ENCODE measurements at places on chromosomes 12 and 14.
A peak's percentile ranks its signal among the peaks of the same experiment; 100 is the strongest.

- no peak for DNase-seq
Observed at GRCh38 chr14:40099316-40099715, 667.1 kb upstream of the FBXO33 start.

DNA sequence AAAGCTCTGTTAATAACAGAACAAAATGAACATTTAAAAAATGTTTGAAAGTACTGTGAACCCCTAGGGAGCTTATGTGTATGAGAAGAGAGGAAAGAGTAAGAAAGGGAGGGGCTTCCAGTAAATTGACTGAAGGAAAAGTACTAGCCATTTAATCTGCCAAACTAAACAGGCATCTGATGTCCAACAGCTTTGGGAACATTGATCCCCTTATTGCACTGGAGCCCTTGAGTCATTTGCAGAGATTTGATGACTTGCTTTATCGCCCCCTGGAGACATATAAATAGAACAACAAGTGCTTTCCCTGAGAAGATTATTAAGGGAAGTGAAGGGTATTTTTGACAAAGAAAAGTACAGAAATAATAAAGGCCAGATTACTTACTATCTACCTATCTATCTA lies 319.3 kb upstream of the NOVA1 start:
- peak; percentile 7 for DNase-seq

GRCh38 chr12:120835304-120835612 lies 68.9 kb downstream of the SPPL3 start:
- DNase-seq: no peak

- DNase-seq: no peak
Observed at GRCh38 chr12:69239922-69240630, 707 bp downstream of the CPSF6 start.

- no peak for DNase-seq
Observed at GRCh38 chr12:15987696-15988095, 76.6 kb downstream of the DERA start.

DNA sequence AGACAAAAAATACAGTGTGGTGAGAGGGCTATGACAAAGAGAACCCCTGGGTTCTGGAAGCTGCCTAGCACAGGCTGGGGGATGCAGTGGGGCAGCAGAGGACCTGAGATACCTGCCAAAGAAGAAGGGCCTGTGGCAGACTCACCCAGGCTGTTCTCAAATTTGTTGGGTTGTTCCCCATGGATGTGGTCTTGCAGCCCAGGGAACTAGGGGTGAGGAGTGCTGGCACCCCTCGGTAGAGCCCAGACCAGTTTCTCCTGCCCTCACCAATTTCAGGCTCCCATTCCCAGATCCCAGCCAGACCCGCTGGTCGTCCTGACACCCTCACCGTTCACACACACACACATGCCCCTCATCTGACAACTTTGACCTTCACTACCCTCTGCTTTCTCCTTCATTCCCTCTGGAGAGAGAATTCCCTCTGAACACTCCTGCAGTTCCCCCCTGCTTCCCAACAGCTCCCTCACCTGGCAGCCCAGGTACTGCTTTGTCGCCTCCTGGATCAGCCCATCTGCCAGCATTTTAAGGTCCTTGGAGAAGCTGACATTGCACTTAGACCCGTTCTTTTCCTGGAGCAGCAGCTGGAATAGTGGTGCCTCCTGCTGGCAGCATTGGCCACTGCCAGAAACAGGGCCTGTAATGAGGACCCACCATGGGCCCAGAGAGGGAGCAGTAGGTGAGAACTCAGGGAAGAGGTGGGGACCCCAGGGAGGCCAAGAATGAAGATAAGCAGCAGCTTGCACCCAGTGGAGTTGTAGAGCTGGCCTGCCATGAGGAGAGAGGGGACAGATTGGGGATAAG lies 5.9 kb upstream of the GDF11 start:
- DNase-seq: no peak

DNA sequence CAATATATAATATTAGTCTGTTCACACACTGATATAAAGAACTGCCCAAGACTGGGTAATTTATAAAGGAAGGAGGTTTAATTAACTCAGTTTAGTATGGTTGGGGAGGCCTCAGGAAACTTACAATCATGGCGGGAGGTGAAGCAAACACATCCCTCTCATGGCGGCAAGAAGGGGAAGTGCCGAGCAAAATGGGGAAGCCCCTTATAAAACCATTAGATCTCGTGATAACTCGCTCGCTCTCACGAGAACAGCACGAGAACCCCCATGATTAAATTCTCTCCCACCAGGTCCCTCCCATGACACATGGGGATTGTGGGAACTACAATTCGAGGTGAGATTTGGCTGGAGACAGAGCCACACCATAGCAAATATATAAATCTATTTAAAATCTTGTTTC lies 269.8 kb downstream of the ATP23 start:
- no peak for DNase-seq

DNA sequence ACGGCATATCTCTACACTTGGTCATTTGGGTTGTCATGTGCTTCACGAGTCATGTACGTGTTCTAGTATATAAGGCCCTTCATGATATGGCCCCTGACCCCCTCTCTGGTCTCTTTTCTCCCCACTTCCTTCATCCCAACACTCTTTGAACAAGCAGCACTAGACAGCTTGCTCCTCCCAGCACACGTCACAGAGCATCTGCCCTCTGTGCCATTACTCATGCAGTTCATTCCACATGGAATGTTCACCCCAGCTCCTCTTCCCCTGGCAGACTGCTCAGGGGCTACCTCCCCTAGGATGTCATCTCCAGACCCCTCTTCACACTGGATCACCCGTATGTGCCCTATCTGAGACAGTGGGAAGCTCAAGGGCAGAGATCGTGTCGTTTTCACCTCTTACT lies 14.1 kb upstream of the LRP1-AS start:
- DNase-seq: no peak

DNA sequence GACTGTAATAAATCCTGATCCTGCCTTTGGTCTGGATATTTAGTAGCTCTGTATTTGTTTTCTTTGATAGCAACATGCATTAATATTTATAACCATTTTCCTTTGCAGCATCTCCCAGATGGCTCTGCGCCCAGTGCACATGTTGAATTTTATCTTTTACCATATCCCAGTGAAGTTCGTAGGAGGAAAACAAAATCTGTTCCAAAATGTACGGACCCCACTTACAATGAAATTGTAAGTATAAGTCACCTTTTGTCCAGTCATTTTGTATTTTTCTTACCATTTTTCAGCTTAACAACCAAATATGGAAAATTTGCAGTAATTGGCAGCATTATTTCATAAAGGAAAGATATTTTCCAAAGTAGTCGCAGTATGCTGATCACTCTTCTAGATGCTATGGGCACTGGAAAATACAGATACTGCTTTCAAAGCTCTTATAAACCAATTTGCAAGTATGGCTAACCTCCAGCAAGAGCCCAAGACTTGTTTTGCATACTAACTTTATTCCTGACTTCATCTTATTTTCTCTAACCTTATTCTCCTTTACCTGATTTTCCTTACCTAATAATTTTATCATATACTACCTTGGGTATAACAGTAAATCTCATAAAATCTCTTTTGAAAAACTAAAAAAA lies 97.4 kb downstream of the PLCZ1 start:
- DNase-seq: no peak
